ENCODE measurements at places on chromosomes 2 and 18. TPM values are rescaled to one million over a fixed set of nuclear protein-coding genes. Genes with fewer than 3 reads are reported as not detected.

Gene RIT2
- total RNA-seq = not detected

Gene FAM98A
- 6.5 TPM for total RNA-seq

Gene TCF23
- total RNA-seq = not detected

Gene PER2
- total RNA-seq = 1.0 TPM

- DNase-seq = no peak
Measured at GRCh38 chr2:172425336-172425735, 2.0 kb upstream of the ITGA6 start.

GRCh38 chr2:187462839-187463238 lies 14.8 kb upstream of the CALCRL start:
- no peak for DNase-seq

GRCh38 chr2:189152483-189152882 lies 27.1 kb downstream of the COL5A2 start:
- no peak for DNase-seq

- DNase-seq = no peak
Measured at GRCh38 chr18:45342166-45342565, 273.1 kb upstream of the SLC14A2 start.

GRCh38 chr2:217856159-217856558 lies 146.6 kb downstream of the TNS1 start:
- no peak for DNase-seq
